HCT116 (cell line): ENCODE measurements at places on chromosomes 16 and 17.

DNA sequence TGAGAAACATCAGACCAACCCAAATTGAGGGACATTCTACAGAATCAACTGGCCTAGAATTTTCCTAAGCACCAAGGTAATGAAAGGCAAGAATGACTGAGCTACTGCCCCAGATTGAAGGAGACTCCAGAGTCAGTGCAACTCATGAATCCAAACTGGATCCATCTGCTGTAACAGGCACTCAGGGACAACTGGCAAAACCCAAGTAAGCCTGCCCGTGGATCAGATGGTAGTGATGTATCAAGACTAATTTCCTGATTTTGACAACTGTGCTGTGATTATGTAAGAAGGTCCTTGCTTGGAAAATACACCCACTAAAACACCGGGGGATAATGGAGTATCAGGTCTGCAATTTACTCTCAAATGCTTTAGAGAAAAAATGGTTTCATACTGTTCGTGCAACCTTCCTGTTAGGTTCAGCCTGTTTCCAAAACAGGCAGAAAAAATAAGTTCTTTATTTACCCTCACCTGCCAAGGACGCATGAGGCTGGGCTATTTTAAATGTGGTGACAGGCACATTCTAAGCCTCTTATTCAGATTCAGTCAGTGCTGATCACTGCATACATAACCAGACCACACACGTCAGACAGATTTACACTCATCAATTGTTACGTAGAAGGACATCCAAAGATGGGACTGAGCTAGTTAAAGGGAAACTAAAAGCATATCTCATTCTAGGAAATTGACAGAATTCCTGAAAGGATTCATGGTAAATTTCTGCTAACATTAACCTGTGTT, 7.0 kb downstream of the MBTPS1 start:
- DNase-seq = no peak

DNA sequence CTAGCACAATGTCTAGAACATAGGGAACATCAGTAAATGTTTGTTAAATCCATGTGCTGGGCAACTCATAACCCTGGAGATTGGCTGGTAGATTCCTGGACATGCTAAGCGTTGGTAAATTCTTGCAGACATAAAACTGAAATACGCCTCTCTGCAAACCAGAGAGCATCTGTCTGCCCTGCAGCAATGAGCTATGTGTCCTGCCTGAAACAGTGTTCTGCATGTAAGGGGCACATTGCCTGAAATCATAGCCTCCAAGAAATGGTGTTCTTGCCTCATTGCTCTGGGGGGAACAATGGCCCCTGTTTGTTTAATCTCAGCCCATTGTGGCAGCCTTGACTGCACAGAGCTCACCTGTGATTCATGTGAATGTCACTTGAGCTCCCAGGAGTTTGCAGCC, 113.5 kb upstream of the CCL2 start:
- DNase-seq = no peak

- DNase-seq = no peak
Observed at GRCh38 chr17:73230088-73230487, 31.6 kb downstream of the CPSF4L start.

GRCh38 chr16:8660841-8661301, 13.5 kb upstream of the ABAT start:
- DNase-seq = peak; percentile 62

GRCh38 chr17:66123163-66123562, 68.8 kb downstream of the CEP112 start:
- DNase-seq = peak; percentile 15

DNA sequence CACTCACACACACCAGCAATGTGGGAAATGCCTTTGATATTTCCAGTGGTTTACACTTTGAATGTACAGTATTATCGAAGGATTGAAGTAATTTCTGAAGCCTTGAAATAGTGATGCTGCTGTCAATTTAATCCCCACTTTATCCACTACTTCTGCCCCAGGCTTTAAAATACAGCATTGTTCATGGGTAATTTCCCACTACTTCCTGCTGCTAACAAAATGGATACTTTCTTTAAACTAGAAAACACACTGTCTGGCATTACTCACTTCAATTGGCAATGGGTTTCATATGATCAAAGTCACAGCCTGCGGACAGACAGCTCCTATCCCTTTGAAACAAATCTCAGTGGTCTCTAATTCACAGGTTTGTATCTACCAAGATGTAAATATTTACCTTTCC, 292.2 kb downstream of the CDH11 start:
- DNase-seq = no peak
